ENCODE measurements at places on chromosomes 3 and 15.
A peak's percentile ranks its signal among the peaks of the same experiment; 100 is the strongest.

DNA sequence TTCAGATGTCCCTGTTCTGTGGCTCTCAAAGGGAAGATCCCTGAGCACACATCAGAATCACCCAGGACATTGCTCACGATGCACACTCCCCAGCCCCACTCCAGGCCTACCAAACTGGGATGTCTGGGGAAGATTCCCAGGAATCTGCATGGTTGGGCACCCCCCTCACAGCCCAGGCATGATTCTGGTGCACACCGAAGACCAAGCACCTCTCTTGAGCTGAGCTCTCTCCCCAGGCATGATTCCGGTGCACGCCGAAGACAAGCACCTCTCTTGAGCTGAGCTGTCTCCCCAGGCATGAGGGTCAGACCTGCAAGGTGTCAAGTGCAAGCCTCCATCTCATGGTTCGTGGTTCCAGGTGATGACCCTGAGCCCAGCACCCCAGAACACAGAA is 112.2 kb upstream of the MEF2A start:
- no peak for DNase-seq

- DNase-seq: no peak
Measured at GRCh38 chr3:197253238-197253947, 45.0 kb downstream of the DLG1 start.

- no peak for DNase-seq
Measured at GRCh38 chr3:21561472-21561871, 189.5 kb downstream of the ZNF385D start.

- peak; percentile 98 for DNase-seq
Measured at GRCh38 chr3:39177708-39178332, 14.6 kb downstream of the XIRP1 start.

DNA sequence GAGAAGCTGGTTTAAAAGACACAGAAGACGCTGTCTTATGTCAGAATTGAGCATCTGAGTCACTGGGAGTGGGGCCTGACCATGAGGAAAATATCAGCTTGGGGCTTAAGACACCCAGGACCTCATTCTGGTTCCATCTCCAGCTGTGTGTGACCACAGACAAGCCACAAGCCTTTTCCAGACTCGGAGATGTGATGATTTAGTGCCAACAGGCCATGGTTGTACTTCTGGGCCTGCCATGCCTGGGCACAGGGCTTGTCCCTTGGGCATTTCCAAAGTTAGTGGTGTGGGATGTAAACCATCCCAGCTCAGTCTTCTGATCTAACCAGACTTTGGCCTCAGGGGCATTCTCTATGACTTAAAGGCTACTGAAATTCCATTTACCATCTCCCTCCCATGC is 269.8 kb downstream of the RYR3 start:
- DNase-seq: no peak

- no peak for DNase-seq
Measured at GRCh38 chr3:52173101-52173500, 18.9 kb upstream of the POC1A start.

DNA sequence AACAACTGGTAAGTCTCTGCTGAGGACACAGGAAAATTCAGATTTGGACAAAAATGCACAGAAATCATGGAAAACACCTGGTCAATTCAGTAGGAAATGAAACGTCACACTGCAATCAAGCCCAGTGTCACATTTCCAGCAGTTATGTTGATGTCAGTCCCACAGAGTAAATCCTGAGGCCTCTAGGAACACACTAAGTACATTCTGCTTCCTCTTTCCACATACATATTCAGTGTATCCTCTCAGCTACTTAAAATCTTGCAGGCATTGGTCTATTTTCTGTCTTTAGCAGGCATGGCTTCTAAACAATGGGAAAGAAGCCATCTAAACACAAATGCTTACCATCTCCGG is 207.8 kb downstream of the PLCL2 start:
- no peak for DNase-seq

DNA sequence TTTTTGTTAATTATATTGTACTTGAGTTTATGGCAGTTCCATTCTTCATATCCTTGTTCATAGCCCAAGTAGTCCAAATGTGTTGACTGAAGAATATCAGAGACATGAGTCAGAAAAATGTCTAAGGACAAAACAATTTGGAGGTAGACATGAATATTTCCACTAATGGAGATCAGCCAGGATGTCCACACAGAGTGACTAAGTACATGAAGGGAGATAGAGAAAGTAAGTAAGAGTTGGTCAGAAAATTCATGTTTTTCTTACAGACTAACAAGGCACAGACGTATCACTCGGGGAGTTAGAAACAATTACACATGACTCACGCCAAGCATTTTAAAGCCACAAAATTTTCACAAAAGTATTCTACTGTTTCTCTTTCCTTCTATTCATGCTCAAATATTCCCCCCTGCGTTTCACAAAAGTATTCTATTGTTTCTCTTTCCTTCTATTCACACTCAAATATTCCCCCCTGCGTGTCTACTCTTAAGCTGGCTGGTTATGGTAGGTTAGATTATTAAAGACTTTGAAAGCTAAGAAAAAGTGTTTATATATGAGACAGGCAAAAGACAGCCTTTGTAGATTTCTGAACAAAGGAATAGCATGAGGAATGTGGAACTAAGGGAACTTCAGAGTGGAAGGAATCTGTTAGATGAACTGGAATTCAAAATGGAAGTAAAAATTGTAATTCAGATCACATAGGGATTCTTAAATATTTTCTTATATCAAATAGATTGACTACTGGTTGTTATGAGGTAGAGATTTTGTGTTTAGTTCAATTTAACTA is 648.7 kb upstream of the CCDC54 start:
- DNase-seq: no peak

DNA sequence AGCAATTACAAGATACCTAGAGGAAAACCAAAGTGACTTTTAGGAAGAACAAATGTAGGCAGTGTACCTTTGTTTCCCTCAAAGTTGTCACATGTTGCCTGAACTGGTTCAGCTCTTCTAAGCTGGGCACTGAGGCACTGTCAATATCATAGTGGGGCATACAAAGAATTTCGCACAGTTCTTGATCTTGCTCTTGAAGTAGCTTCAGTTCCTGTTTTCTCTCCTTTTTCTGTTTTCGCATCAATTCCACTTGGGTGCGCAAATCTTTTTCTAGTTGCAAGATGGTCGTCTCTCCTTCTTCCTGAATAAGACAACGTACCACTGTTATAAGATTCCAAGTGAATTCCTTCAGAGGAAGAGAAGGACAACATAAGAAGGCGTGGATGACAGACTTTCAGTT is 12.7 kb downstream of the PRC1 start:
- DNase-seq: peak; percentile 9

DNA sequence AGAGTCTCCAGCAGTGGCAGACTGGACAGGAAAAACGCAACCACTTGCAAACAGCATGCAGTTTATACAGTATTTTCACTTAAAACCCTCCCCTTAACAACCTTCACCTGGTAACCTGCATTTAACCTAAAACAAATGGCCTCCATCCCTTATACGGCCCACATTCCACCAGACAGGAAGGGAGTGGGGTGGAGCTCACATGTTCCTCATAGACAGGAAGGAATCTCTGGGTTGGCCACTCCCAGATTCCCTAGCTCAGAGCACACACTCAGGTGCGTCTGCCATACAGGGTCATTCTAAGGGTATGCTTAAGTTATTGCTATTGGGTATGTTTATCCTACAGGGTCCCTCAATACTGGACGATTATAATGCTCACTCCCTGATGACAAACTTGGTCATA is 16.8 kb upstream of the ABHD2 start:
- no peak for DNase-seq

DNA sequence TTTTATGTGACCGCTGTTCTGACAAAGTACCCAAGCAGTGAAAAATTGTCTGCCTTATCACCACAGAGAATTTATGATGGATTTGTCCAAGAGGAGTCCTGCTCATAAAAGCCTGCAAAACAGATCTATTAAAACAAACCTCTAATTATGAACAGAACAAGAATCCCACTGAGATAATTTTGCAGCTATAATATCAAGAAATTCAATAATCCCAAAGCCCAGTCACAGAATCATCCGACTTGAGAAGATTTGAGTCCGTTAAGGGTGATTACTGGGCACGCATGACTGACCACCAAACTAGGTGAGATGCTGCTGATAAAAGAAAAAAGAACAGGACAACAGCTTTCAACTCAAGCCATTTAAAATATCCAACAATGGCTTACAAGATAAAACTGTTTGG is 231.0 kb upstream of the WNT5A start:
- no peak for DNase-seq

DNA sequence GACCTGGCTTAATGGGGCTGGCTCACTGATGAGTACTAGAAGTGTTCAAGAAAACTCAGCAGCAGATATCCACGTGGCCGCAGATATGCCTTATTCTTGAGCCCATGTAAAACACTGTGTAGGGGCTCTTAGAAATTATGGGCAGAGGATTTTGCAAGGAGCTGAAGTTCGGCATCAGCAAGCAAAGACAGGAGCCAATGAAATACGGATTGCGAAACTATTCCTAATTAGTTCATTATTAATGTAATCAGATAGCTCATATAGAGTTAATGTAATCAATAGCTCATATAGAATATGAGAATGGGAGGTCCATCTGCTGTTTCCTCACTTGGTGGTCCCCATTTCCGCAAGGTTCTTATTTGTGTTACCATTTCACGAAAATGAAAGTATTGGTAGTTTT is 9.0 kb upstream of the GSK3B start:
- no peak for DNase-seq

GRCh38 chr3:169344465-169344864 is 319.0 kb downstream of the MECOM start:
- DNase-seq: no peak

GRCh38 chr3:44962621-44963393 is 13.2 kb downstream of the ZDHHC3 start:
- no peak for DNase-seq

DNA sequence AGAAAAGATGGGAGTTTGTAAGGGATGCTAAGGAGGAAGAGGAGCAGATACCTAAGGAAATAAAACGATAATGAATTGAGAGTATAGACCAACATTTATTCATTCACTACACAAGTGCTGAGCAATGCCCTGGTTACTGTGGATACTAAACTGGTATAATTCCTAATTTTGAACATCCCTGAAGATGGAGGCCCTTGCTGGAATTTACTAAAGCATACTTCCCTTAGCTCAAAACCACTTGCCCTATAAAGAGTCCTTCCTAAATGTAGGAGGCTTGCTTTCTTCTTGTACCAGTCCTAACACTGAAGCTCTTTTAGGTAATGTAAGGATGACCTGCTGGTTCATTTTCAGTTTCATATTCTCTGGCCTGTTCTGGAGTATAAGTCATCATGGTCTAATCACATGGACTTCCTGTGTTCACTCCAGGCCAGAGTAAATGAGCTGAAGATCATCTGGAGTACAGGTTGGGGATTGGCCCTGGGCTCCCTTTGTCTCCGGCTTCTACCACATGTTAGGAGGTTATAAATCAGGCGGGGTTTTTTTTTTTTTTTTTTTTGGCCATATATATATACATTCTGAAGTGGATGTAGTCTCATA is 40.1 kb upstream of the MTMR10 start:
- peak; percentile 61 for DNase-seq

GRCh38 chr15:95146481-95146880 is 915.1 kb downstream of the MCTP2 start:
- no peak for DNase-seq

DNA sequence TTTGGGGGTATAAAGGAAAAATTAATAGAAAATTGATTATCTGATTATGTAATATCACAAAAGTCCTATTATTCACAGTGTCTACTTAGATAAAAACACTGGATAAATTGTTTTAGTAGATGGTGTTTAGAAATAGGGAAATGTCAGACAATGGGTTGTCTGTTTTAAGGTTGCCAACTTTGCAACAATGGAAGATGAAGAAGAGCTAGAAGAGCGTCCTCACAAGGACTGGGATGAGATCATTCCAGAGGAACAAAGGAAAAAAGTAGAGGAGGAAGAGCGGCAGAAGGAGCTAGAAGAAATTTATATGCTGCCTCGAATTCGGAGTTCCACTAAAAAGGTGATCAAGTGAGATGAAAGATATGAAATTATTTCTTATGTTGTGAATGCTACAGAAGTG is 84.0 kb downstream of the CHD2 start:
- no peak for DNase-seq

GRCh38 chr15:62983956-62984355 is 58.6 kb upstream of the TPM1 start:
- DNase-seq: peak; percentile 12

GRCh38 chr3:155342344-155342743 is 48.9 kb upstream of the STRIT1 start:
- no peak for DNase-seq

GRCh38 chr3:149274220-149274619 is 52.6 kb upstream of the CP start:
- no peak for DNase-seq

DNA sequence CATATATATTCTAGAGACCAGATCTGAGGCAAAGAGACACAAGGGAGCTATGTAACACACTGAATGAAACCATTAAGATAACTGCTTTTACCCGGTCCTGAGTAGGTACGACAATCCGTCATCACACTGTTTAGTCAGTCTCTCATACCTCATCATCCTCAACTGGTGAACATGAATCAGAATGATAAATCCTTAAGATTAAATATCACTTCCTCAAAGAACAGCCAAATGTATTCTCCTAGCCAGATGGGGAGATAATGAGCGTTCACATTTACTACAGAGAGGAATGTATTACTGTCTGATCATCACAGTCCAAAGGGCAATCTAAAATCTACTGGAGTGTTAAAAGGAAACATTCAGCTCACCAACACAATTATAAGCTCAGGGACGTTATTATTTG is 319.4 kb upstream of the STAC start:
- no peak for DNase-seq

GRCh38 chr3:171598990-171599389 is 138.8 kb upstream of the TNIK start:
- no peak for DNase-seq

- DNase-seq: no peak
Measured at GRCh38 chr15:46151786-46152185, 517.0 kb downstream of the SQOR start.

DNA sequence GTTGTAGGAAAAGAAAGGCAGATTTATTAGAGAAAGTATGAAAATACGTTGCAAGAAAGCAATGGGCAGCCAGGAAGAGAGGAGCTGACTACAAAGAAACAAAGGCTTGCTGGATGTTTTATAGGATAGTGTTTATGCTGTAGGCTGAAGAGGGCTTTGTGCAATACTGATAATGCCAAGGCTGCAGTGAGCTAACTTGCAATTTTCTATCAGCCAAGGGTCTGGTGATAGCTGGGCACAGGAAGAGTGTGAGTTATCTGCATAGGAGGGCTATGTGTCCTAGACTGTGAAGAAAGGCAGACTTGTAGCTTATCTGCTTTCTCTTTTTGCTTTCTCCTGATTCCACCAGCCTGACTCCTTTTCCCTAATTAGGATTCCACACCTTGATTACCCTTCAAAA is 51.3 kb upstream of the OSBPL11 start:
- DNase-seq: no peak

DNA sequence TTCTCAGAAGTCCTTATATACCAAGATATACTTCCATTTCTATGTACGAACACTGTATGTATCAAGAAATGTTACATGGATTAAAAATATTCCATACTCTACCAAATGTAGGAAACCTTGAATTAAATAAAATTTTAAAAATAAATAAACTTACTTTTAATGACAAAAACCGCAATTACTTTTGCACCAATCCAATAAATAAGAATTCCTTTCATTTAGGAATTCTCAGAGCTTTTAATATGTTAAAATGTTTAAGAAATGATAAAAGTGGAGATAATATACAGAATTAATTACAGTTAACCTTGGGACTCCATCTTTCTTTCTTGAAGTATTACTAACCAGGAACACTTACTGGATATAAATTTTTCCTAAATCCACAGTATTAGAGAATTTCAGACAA is 272.7 kb downstream of the CNTN6 start:
- DNase-seq: no peak

All from suppressor macrophage treated with lipopolysaccharide for 4 hours (primary cell).